Stimulated activated CD4-positive, alpha-beta T cell treated with anti-CD3 and anti-CD28 coated beads, Interleukin-2, amount 100 ng/mL, for 24 hours (primary cell): ENCODE measurements at places on chromosomes 11 and 22.

- no peak for DNase-seq
Observed at GRCh38 chr11:83159902-83160865, 3.3 kb downstream of the PCF11 start.

- DNase-seq, result no peak
Observed at GRCh38 chr22:47192651-47193437, 430.4 kb downstream of the TBC1D22A start.

- DNase-seq, result no peak
Observed at GRCh38 chr11:72587696-72588095, 86.5 kb downstream of the PDE2A start.

- DNase-seq, result no peak
Observed at GRCh38 chr11:71139516-71140205, 112.7 kb downstream of the SHANK2 start.

DNA sequence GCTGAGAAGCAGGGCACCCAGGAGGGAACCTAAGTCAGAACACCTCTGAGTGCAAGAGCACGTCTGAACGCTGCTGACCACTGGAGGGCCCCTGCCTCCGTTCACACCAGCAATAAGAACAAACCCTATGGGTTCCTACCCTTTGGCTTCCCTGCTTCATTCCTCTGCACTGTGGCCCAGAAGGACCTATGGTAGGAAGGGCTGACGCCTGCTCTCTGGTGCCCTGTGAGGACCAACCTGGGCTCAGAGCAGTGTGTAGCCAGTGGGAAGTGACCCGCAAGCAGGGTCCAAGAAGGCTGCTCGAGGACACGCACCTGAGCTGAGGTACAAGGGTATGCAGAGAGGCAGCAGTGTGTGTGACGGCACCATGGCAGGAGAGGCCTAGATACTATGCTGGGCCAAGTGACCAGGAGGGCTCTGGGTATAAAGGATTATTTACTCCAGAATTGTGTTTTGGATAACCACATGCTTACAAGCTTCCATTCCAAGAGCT lies 68.8 kb upstream of the CLTCL1 start:
- DNase-seq, result no peak
